Keratinocyte (primary cell): ENCODE measurements at places on chromosomes 12 and 14.

DNA sequence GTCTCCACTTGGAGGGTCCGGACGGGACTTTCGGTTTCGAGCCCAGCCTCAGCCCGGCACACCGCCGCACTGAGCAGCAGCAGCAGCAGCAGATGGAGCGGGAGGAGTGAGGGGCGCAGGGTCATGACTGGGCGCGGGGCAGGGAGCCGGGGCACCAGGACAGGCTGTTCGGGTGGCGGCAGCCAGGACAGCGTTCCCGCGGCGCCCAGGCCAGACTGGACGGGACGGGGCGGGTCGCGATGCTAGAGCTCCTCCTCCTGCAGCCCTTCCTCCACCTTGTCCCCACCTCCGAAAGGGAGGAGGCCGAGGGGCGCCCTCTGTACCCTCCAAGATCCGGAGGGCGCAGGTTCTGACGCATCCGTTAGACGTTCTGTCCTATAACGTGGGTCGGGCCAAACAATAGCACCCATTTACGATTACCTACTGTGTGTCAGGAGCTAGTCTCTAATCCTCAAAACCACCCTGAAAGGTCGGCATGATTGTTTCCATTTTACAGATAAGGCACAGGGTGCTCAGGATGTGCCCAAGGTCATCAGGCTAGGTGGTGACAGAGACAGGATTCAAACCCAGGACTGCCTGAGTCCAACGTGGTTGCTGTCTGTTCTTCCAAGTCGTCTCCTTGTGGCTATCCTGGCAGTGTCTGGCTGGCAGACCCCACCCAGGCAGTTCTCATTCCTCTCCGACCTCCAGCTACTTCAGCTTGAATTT is at the start of gene FKBP11:
TSS of gene FKBP11 (minus strand) at position 189 of the 708 bp plus-strand sequence. CDS start at position 125, 64 bp downstream.
- DNase-seq: no peak

DNA sequence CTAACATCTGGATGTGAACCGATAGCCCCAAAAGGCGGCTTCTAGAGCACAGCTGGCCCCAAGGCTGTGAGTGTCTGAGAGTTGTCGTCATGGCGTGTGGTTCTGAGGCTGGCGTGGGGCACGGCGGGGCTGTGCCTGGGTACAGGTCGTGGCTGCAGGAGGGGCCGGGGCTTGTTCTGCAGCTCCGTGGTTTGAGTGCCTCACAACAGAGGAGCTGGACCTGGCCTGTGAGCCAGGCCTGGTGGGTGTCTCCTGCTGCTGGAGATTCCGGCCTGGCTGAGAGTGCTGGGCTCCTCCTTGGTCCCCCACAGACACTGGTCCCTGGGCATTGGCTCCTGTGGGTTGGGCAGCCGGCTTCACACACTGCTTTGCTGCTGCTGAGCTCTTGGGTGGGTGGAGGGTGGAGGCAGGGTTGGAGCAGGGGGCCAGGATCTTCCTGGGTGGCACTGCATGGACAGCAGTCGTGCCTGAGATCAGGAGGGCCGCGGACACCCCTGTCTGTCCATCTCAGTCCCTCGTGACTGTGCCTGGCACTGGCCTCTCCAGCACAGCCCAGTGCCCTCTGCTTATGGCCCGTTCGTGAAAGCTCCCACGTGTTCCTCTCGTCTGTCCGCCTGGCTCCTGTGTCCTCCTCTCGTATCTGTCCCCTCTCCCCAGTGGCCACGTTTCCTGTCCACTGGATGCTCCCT is 31.8 kb upstream of the TEX22 start:
- no peak for DNase-seq

DNA sequence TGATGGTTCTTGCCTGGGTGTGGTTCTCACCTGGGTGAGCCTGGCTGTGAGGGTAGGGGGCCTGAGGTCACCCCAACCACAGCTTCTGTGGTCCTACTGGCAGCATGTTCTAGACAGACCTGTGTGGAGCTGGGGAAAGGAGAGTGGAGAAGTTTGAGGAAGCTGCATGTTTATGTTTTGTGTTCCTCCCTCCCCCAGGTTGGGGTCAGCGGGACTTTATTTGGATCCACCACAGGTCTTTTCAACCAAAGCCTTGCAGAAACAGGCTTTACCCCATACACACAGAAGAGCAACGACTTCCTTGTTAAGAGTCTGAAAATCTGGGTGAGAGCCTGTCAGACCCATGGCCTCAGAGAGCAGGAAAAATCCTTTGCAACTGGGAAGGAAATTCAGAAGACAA is 5.6 kb downstream of the CD9 start:
- DNase-seq: no peak

- DNase-seq: no peak
Measured at GRCh38 chr14:64623554-64624165, 73.9 kb downstream of the PPP1R36 start.

- no peak for DNase-seq
Measured at GRCh38 chr14:99729991-99730875, 46.1 kb downstream of the CYP46A1 start.

DNA sequence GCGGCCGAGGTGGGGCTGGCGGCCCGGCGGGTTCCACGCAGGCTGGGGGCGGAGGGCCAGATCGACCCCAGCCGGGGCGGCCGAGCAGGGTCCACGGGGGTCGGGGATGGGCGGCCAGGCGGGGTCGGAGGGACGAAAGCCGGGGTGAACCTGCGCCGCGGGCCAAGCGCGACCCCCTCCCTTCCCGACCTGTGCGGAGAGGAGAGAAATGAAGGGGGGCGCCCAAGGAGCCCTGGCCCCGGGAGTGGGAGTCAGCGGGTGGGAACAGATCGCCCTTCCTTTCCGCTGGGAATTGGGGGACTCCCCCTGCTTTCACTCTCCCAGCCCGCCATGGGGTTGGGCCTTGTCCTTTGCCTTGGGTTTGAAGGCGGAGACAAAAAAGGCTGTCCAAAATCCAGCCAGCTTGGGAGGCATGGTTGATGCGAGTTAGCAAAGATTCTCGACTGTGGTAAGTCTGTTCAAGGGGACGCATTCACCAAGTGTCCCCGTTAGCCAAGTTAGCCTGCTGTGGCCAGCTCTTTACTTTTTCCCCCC is 559 bp upstream of the CKAP4 start:
- no peak for DNase-seq

DNA sequence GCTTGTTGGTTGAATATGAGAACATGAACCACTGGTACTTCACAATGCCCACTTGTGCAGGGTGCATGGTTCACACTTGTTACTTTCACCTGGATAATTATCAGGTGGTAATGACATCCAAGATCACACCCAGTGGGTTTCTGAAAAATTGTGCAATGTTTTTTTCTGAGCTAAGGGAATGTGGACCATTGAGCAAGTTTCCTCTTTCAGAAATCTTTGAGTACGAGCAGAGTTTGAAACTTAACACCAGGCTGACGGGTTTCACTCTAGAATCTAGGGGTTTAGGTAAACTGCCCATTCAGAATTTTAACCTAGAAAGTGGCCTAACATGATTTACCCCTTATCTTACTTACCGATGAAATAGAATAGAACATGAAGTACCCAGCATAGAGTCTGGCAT is 389.6 kb downstream of the PAWR start:
- DNase-seq: no peak

GRCh38 chr14:38646391-38646790 is 390.5 kb upstream of the CLEC14A start:
- DNase-seq: no peak

GRCh38 chr12:15982071-15982470 is 70.9 kb downstream of the DERA start:
- DNase-seq: no peak

DNA sequence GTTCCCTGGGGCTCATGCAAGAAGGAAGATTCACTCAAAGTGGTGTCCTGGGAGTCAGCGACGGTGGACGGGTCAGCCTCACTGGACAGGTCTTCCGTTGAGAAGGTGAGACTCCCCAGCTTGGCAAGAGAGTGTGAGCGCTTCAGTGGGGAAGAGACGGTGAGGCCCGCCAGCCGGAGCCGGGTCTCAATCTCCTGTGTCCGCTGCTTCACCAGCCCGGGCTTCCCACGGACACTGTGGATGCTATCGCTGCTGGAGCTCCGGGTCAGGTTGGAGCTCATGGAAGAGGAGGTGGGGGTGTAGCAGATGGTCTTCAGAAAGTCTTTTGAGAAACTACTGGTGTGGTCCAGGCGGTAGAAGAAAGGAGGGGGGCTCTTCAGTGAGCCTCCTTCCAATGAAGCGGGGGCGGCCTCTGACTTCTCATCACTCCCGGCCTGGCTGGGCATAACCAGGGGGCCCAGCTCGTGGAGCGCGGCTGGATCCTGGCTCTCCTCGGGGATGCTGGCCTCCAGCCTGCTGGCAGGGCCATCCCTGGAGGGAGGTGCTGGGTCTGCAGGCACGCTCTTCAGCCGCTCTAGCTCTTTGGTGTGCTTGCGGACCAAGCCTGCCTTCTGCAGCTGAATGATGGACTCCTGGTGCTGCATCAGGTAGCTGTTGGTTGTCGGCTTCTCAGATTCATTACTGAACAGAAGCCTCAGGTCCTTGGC is 56.9 kb upstream of the CORO1C start:
- no peak for DNase-seq

DNA sequence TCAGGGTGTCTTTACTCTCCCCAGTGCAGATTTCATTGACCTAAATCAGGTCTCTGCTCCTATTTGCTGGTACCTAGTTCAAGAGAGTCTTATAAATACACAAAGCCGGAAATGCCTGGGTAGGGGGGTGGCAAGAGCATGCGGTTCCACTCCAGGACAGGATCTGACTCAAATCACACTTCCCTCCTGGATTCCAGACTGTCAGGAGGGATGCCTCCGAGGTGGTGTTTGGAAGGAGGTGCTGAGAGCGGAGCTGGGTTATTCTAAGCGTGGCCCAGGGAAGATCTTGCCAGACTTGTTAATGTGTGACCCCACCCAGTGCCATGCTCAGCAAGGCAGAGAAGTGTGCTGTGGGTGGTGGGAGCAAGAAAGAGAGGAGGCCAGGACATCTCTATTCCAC is 49.8 kb downstream of the B4GALNT3 start:
- DNase-seq: no peak

GRCh38 chr14:68305738-68306137 is 486.2 kb downstream of the RAD51B start:
- no peak for DNase-seq

DNA sequence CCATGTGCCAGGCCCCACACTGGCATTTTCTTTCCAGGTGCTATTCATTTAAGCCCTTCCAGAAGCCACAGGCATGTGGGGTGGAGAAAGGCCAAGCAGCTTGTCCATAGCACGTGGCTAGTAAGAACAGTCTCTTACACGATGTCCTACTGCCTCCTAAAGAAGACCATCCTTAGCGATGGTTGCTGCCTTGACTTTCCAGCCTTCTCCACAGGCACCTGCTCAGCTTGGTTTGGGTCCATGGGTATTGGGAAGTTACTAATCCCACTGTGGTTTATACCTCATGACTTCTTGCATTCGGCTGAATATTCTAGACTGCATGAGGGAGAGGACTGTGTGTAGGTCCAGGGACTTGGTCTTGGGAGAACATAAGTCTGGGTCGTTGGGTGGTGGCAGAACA is 49.2 kb downstream of the NINJ2 start:
- DNase-seq: no peak

GRCh38 chr14:94675036-94675435 is 62.8 kb downstream of the SERPINA3 start:
- no peak for DNase-seq

GRCh38 chr14:75804570-75805275 is 143.7 kb downstream of the TTLL5 start:
- no peak for DNase-seq

GRCh38 chr12:71008616-71009015 is 88.1 kb upstream of the PTPRR start:
- DNase-seq: no peak

- DNase-seq: no peak
Measured at GRCh38 chr14:26872515-26873361, 274.9 kb upstream of the NOVA1 start.

DNA sequence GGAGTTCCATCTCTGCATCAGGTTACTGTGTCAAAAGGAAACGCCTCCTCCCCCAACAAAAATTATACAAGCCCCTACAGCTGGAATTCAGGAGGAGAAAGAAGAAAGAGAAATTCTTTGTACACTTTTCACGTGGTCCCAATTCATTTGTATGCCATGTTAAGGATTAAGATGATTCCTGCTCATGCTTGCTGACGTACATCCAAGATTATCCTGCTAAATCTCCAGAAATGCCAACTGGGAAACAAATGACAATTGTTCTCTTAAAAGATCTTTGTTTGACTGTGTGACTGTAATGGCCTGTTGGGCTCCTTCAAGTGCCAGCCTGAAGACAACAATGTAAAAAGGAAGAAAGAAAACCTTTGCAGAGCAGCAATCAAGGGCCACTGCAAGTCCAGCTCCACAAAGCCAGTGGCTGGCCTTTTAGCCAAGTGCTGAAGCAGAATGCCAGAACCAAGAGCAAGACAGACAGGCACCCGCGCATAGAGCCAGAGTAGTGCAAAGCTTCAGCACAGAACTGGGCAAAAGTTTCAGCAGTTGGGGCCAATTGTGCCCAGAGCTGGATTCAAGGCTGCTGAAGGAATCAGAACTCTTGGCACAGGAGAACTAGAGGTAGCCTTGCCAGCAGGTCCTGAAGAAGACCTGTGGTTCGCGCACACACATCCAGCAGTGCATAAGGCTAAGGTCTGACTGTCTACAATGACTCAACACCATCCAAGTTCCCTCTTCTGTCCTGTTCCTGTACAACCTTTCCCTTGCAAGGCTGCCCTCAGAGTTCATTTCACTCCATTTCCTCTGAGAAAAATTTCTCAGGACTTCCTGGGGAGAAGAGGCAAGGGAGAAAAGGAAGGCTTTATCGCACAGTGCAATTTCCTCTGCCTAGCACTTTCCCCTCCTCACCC is 209.7 kb upstream of the BMP4 start:
- DNase-seq: no peak

- no peak for DNase-seq
Measured at GRCh38 chr14:93952829-93953228, 23.5 kb downstream of the ASB2 start.

DNA sequence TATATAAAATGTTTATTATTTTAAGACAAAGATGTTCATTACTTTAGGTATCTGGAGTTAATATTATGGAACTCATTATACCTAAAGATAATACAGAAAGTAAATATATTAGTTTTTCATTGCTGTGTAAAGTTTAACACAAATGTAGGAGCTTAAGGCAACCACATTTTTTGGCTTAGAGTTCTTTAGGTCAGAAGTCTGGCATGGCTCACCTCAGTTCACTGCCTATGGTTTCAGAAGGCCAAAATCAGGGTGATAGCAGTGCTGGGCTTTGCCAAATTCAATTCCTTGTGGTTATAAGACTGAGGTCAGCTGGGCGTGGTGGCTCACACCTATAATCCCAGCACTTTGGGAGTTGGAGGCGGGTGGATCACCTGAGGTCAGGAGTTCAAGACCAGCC is 35.5 kb upstream of the PRPF39 start:
- DNase-seq: no peak

DNA sequence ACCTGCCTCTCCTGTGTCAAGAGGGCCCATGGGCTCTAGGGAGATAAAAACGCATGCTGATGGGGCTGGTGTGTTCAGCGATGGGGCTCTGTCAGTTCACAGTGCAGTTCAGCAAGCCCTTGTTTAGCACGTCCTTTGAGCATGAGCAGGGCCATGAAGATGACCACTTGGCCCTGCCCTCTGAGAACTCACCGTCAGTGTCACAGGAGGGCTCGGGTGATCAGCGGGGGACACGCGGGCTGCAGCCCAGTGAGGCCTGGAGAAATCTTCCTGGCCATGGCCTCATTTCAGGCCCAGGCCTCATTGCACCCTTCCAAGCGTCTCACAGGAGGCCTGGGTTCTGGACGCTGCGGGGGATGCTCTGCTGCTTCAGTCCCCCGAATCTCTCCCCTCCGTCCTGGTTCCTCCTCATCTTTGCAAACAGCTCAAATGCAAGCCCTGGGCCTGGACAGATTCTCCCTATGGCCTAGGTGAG is 181.6 kb downstream of the ADGRD1 start:
- DNase-seq: no peak
